ENCODE measurements at places on chromosomes 5 and 9.

- DNase-seq: no peak
Measured at GRCh38 chr9:18382243-18382642, 91.7 kb upstream of the ADAMTSL1 start.

DNA sequence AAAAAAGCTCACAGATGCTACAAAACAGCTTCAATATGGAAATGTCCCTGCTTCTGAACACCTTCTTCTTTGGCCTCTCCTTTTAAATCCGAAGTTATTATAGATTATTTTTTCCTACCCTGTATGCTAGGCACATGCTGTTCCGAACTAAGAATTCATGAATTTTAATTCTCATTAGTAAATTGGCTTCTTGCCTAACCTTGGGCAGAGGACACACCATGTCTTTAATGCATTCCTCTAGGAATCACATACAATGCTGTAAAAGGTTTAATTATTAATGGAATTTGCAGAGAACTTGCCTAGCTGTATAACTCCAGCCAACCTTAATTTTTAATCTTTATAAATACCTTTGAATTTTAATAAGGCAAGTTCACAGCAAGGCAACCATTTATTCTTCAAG, 234.4 kb downstream of the NTRK2 start:
- no peak for DNase-seq

- DNase-seq: no peak
Measured at GRCh38 chr5:131392466-131393095, 128.7 kb downstream of the CDC42SE2 start.

- no peak for DNase-seq
Measured at GRCh38 chr5:180027459-180028089, 44.0 kb downstream of the RNF130 start.

- DNase-seq: peak; percentile 84
Measured at GRCh38 chr9:116238225-116238624, 84.6 kb downstream of the PAPPA start.

DNA sequence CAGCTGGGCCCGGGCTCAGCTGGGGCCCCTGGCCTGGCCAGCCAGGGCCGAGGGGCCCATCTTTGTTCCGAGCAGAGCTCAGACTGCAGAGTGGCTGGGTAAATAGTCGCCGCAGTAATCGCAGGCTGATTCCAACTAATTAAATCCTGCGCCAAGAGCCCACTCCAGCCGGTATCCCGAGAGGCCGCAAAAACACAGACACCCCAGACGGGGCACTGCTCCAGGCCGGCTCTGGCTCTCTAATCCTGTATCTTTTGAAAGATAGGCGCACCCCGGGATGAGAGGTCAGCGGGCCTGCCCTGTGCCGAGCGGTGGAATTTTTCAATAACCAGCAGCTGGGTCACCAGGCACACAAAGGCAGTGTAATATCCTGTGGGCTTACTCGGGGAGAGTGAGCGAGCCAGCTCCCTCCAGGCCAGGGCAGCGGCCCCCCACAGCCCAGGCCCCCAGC, 57.7 kb downstream of the LMX1B start:
- DNase-seq: no peak

DNA sequence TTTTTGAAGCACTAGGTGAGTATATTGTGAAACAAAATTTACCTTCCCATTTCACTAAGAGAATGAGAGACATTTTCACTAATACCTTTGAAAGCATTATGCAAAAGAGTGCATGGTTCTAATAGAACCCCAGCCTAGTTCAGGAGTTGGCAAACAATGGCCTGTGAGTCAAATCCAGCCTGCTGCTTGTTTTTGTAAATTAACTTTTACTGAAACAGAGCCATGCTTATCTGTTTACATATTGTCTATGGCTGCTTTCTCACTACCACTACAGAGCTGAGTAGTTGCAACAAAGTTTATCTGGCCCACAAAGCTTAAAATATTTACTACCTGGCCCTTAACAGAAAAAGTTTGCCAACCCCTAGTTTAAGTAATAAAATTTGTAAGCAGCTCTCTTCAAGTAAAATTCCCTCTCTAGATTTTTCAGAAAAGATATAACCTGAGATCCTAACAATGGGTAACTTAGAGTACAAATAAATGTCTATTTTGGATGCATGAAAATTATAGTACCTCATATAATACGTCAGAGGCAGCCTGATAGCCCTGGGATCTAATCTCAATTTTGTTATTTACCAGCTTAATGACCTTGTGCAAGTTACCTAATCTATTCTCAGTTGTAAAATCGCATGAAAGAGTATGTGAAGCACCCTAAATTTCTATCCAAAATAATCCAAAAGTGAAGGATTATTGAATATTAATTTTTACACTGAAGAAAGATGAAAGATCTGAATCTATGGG, 50.7 kb upstream of the ARL15 start:
- DNase-seq: no peak

DNA sequence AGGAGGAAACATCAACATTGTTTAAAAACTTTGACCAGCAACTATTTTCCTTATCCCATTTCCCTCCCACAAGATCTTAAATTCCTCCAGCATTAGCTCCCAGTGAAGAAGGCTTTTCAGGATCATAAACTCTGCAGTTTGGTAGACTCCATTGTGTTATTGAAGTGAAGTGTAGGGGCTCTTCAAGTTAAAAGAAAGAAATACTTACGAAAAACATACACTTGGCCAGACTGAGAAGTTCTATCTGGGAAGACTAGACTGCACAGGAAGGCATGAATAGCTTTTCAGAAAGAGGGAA, 22.3 kb downstream of the LIFR start:
- no peak for DNase-seq

DNA sequence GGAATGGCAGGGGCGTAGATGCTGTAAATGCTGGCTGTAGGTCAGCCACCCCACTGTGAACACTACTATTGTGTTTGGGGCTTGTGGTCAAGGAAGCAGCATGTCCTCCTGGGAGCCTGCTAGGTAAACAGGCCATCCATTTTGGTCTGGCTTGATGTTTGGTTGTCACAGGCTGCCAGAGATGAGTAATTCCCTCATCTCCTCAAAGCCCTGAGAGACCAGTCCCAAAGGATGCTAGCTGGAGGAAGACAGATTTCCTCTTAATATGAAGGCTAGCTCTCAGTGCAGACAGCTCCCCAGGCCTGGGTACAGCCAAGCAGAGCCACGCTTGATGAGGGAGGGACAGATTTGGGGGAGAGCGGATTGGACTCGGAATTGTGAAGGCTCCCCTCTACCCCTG, 72.5 kb upstream of the MAP1B start:
- no peak for DNase-seq

DNA sequence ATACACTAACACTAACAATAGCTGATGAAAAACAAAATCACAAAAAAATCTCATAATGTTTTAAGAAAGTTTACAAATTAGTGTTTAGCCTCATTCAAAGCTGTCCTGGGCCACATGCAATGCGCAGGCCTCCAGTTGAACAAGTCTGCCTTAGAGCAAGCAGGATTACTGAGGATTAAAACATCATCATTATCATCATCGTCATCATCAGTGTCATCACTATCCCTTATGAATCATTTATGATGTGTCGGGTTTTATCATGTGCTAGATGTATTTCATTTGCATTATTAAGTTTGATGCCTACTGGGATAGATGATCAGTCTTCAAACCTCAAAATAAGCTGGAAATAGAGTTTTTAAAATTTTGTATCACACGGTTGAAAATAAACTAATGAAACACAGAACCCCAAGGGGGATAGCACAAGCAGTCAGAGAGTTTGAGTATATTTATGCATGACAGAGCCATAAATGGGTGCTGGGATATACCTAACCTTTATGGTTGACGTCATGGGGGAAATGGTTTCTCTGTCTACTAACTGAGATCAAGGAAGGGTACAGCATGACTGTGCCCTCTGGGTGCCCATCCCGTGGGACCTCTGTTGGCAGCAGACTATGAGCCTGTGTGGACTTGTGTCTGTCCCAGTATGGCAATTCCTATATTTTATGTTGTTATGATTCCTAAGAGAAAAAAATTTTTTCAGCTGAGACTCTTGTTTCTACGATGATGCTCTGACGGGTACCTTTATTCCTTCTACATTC, 150.3 kb upstream of the ADRA1B start:
- peak; percentile 23 for DNase-seq

DNA sequence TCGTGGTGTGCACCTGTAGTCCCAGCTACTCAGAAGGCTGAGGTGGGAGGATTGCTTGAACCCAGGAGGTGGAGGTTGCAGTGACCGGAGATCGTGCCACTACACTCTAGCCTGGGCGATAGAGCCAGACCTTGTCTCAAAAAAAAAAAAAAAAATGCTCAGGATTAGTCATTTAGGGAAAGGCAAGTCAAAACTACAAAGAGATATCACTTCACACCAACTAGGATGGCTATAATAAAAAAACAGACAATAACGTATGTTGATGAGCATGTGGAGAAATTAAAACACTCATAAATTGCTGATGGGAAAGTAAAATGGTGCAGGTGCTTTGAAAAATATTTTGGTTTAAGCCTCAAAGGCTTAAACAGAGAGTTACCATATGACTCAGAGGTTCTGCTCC, 6.3 kb upstream of the ANKRD34B start:
- DNase-seq: no peak

DNA sequence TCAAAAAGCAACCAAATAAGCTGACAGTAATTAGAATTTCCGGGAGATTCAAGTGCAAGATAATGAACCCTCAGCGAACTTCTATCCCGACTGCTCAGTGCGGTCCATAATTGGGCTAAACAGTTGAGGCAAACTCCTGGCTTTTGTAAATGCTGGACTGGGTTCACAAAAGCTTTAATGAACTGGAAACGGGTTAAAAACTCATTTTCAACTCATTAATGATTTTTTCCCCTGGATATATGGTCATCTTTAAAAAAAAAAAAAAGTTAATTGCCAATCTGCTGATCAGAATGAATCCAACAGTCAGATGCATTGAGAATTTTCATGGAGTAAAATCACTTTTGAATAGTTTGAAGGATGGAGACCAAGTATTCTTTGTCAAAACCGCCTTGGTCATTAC, 79.5 kb upstream of the WWC1 start:
- DNase-seq: no peak

DNA sequence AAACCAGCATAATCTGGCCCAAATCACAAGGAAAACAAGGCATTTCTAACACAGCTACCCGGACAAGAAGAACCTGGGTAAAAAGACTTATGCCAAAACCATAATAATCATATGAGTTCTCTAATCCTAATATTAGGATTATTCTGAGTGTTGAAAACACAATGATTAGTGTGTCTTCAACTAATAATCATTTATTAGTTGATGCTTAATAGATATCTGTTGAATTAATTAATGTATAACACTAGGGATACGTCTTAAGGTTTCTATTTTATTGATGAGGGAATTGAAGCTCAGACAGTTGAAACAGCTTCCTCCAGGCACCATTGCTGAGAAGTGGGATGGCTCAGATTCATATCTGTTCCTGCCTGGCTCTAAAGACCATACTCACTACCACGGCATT, 112.2 kb downstream of the DOCK2 start:
- DNase-seq: no peak

GRCh38 chr5:38467353-38468040, 88.9 kb downstream of the LIFR start:
- no peak for DNase-seq

DNA sequence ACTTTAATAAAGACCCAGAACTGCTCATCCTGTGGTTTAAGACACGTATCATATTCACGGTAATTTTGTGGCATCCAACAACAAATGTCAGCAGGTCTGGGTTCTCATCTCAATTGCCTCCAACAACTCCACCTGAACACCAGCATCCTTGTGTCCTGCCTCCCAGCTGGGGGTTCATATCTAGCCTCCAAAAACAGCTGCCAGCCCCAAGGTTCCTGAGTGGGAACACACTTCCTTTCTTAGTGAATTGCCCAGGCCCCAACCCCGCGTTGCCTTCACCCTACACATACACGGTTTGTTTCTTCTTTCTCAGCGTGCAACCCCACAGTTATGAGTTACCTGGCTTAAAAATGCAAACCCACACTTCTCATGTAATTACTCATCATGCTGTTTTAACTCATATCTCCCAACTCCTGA, 77.9 kb downstream of the SEMA4D start:
- DNase-seq: no peak

DNA sequence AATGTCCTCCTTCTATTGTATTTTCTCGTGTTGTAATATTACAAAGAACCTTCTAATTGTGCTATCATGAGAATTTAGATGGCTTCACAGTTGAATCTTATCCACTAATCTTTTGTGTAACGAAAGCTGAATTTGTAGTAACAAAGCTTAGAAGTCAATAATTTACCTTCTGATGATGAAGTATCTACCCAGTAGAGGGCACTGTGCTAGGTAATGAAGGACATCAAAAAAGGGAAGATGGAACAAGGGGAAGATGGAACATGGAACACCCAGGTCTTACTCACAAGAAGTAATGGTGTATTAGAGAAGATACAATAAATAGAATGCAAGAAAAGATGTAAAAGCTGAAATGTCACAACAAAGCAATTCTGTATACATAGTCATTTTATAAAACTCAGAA, 131.0 kb upstream of the CCNG1 start:
- DNase-seq: no peak

- no peak for DNase-seq
Measured at GRCh38 chr5:101543780-101544179, 640.7 kb upstream of the ST8SIA4 start.

GRCh38 chr5:150009671-150010387, 9.3 kb downstream of the HMGXB3 start:
- DNase-seq: no peak

DNA sequence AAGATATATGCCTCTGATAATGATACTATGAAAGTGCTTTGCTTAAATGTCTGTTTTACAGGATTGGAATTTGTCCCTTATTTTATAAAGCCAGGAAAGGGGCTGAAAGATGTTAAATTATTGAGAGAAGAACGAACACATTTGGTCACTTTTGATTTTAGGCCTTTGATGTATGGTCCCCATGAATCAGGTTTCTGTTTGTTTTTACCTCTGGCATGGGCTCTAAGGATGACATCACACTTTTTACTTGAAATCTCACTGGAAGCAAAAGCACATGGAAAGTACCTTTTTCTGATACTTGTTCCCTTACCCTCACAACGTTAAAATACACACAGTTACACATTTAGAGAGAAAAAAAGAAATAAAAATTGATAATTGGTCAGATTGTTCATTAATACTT, 6.9 kb downstream of the OTULIN start:
- no peak for DNase-seq

- peak; percentile 99 for DNase-seq
Measured at GRCh38 chr5:137470111-137470920, 28.8 kb downstream of the SPOCK1 start.

GRCh38 chr5:38847559-38848347, 1.9 kb downstream of the OSMR start:
- no peak for DNase-seq

- DNase-seq: no peak
Measured at GRCh38 chr9:135885100-135885853, 22.1 kb downstream of the CAMSAP1 start.

- DNase-seq: no peak
Measured at GRCh38 chr9:117938086-117938485, 233.9 kb downstream of the TLR4 start.
